ENCODE measurements at places on chromosomes 7 and 10.

GRCh38 chr7:1535701-1536454, 5.4 kb downstream of the MAFK start:
- DNase-seq = peak; percentile 82

- no peak for DNase-seq
Measured at GRCh38 chr10:33208166-33208565, 126.3 kb downstream of the NRP1 start.

GRCh38 chr10:14184841-14185315, 145.8 kb downstream of the FRMD4A start:
- no peak for DNase-seq

DNA sequence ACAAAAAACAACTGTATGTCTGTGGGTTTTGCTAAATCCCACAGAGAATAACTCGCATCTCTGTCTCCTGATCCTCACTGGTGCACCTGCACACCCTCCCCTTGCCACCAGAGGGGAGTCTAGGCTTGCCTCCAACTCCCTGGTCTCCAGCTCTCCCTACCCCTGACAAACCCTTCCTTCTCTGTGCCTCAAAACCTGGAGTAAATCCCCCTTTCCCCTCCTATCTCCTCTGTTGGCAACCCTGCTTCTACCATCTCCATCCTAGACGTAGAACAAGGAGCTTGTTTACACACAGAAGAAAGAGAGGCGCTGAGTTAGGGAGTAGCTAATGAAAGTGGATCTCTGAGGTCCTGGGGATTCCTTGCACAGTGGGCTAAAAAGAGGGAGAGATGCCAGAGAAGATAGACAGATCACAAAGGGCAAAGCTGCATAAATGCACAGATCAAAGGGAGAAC, 6.0 kb downstream of the MBLAC1 start:
- DNase-seq = peak; percentile 57

GRCh38 chr7:28123752-28124151, 56.8 kb downstream of the JAZF1 start:
- DNase-seq = no peak
